Adipose tissue (tissue), 3 donors: ENCODE measurements at places on chromosomes 13 and 19. TPM values are rescaled to one million over a fixed set of nuclear protein-coding genes. Genes with fewer than 3 reads are reported as not detected.

ZNF540 gene
- 3.1 TPM for polyA plus RNA-seq

DENND1C gene
- 1.5 TPM for polyA plus RNA-seq

GPR12 gene
- 0.03 TPM for polyA plus RNA-seq

DBP gene
- polyA plus RNA-seq = 2.9 TPM

LRRC8E gene
- 0.22 TPM for polyA plus RNA-seq

LILRA1 gene
- polyA plus RNA-seq = 0.31 TPM

LYPD3 gene
- 1.0 TPM for polyA plus RNA-seq

MUC16 gene
- polyA plus RNA-seq = 3.3 TPM

SIGLEC14 gene
- polyA plus RNA-seq = 1.1 TPM

COL4A2 gene
- polyA plus RNA-seq = 260 TPM

PVR gene
- 12.7 TPM for polyA plus RNA-seq

CPB2 gene
- not detected for polyA plus RNA-seq

MYH14 gene
- polyA plus RNA-seq = 21.9 TPM

EVI5L gene
- 10.2 TPM for polyA plus RNA-seq

DNAJC15 gene
- 19.1 TPM for polyA plus RNA-seq

ZNF765 gene
- polyA plus RNA-seq = 2.5 TPM

TDRD12 gene
- 0.02 TPM for polyA plus RNA-seq

ZNF223 gene
- 3.1 TPM for polyA plus RNA-seq

ZNF813 gene
- 0.95 TPM for polyA plus RNA-seq

PTGIR gene
- polyA plus RNA-seq = 2.0 TPM

MCF2L gene
- polyA plus RNA-seq = 77.6 TPM

NFIC gene
- 81.7 TPM for polyA plus RNA-seq

TUBGCP3 gene
- polyA plus RNA-seq = 10.0 TPM
